Occipital lobe (tissue), 3 donors: ENCODE measurements at places on chromosomes 12 and 14.

DNA sequence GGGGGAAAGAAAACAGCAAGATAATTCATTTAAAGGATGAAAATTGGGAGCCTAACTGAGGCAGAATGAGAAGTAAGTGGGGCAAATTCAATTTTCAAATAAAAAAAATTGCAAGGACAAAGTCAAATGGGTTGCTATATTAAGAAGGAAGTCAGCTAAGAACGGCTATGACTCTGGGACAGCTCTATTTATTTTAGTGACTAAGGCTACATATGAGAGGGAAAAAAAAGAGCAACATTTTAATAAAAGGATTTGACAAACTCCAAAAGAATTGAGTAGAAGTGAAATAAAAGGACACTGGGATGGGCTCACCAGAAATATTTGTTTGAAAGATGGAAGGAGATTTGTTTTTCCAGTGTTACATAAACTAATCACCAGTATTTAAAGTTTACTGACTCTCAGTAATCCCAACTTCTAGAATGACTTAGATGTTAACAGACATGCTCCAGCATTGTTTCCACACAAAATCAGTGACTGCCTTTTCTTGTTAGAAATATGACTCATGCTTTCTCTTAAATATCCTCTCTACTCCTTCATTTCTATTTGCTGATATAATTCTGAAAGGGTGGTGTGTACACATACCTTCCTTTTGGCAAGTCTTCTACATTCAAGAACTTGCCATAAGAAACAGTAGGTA, 198.5 kb downstream of the SLC25A21 start:
- no peak for DNase-seq

DNA sequence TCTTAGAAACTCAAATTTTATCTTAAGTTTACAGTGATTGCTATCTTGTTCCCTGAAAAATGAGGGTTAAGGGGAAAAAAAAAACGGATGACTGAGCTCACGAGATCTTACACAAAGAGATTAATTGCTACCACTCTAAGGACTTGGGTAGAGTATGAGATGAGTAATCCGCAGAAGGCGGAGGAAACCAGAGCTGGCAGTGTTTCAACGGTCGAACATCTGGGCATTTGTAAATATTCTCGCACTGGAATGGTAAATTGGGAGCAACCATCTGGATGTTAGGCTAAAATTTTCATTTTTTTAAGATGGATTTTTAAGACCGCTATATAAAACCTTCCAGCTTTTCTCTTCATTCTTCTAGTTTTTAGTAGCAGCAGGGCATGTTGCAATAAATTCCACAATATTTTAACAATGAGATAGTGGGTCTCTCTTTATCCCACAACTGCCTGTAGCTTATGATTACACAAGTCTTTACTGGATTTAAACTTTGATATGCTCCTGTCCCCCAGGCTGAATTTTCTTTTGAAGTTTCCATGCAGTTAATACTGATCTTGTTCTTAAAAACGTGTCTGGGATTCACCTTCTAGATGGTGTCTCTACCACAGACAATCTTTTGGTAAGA, 1324.1 kb downstream of the AACS start:
- DNase-seq: no peak

- DNase-seq: no peak
Measured at GRCh38 chr14:66139432-66139831, 346.7 kb upstream of the CCDC196 start.

- no peak for DNase-seq
Measured at GRCh38 chr12:111369496-111370220, 763 bp upstream of the PHETA1 start.

DNA sequence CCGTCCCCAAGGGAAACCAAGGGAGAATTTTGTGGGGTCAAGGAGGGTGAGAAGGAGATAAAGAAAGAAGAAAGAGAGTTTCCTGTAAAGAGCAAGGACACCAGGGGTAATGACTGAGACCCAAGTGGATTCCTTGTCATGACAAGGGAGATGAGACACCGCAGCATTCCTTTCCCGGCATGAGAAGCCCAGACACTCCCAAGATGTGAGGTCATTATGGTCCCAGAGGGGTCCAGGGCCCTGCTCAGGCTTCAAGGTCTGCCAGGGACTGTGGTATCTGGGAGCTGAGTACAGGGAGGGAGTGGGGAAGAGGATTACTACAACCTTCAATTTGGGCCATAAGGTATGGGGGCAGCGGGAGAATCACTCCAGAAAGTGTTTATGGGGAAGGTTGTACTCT, 58.1 kb downstream of the SPTB start:
- no peak for DNase-seq

DNA sequence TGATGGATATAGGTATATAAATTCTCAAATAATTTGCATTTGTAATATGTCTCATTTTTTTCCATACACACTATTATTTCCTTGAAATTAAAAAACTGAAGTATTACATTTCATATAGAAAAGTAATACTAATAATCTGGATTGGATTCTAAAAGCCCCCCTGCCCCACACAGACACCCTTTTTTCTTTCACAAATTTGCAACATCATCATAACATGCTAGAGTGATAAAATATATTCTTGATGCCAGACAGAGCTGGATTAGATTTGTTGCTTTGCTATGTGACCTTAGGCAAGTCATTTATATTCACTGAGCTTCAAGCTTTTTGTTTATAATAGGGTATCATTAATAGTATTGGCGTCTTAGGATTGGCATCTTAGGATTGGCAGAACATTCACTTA, 6.7 kb upstream of the PKP2 start:
- no peak for DNase-seq

GRCh38 chr14:64201296-64201695, 92.9 kb downstream of the ESR2 start:
- no peak for DNase-seq
